GM12891 (cell line): ENCODE measurements at places on chromosomes 16 and 17.

GRCh38 chr17:32625971-32626370 lies 139.2 kb downstream of the CDK5R1 start:
- no peak for DNase-seq

DNA sequence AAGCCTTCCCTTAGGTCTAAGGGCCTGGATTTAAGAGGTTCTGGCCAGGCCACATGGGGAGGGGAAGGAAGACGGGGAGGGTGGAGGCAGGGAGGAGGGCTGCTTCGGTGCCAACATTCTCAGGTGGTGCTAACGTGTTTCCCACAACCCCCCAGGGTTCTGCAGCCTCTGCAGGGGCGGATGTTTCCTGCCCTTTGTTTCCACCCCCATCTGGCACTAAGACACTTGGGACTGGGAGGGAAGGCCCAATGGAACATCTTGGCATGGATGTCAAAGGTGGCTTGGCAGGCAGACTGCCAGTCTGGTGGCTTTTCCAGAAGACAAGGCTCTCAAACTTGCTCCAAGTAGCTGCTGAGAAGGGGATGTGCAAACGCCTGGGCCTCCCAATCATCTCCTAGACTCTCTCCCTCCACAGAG lies 12.7 kb downstream of the HIC1 start:
- no peak for DNase-seq

GRCh38 chr17:35023538-35023937 lies 40.0 kb downstream of the RFFL start:
- DNase-seq, result no peak

- no peak for DNase-seq
Measured at GRCh38 chr17:51833045-51833444, 325.5 kb downstream of the CA10 start.

- DNase-seq, result no peak
Measured at GRCh38 chr16:20871258-20871657, 28.9 kb downstream of the DCUN1D3 start.

- no peak for DNase-seq
Measured at GRCh38 chr16:74607962-74608356, 1.0 kb upstream of the GLG1 start.

DNA sequence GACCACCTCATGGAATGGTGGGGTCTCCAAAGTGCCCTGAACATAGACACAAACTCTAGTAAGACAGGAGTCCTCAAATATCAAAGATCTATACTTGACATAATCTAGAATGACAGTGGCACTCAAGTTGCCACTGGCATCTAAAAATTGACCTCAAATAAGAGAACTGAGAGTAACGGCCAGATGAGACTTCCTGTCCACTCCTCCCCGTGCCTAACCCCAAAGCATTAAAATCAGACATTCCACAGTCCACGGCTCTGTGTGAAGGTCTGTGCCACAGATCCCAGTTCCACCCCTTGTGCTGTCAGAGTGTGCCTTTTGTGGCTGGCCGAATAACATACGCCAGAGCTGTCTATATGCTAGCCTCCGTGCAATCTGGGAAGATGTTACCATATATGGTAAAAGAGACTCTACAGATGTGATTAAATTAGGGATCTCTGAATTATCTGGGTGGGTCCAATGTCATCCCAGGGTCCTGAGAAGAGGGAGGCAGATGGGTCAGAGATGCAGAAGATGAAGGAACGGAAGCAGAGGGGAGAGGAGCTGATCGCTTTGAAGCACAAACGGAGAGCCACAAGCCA lies 21.0 kb upstream of the EVPL start:
- no peak for DNase-seq
